ENCODE measurements at places on chromosomes 1 and 21.

DNA sequence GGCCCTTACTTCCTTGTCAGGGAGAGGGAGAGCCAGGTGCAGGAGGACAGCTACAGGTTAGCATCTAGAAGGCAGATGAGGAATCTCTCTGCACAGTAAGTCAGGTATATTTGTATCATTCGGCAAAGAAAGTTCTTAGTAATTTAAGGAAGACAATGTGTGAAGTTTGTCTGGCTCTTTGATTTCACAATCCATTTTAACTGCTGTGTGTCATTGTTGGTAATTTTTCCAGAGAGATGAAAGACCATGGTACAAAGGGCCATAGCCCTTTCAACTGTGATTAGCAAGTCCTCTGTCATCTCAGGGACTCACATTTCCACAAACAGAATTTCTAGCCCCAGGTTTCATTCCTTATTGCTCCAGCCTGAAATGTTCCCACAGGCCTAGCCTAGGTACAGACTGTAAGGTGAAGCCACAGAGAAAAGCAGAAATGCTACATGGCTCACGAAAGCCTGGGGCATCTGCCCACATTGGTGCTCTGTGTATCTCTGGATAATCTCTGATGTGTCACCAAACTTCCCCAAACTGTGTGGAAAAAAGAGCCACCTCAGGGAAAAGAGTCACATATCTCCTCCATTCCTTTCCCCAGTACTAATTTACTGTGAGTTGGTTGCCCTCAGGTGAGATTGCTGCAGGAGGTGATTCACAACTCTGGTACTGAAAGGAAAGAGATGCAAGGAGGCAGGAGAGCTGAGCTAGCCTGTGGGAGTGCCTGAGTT lies 70.6 kb downstream of the SYT6 start:
- DNase-seq, result peak; percentile 54

DNA sequence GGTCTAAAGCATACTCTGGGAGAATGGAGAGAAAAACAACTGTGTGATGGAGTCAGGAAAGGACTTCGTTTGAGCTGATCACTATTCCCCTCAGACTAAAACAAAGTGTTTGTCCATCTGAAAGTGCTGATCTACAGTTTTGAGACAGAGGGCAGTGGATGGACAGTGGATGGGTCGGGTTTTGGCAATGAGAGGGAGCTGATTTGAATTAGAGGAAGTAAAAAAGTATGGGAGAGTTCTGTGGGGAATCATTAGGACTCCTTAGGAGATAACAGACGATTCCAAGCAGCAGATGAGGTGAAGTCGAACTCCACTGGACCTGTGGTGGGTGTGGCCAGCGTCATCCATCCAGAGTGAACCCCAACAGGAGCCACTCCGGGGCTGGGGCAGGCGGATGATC lies 62.3 kb downstream of the PTGS2 start:
- DNase-seq, result no peak

GRCh38 chr1:18723206-18723605 lies 92.6 kb downstream of the PAX7 start:
- no peak for DNase-seq

- no peak for DNase-seq
These were observed 2.5 kb downstream of the ZCCHC17 start for GRCh38 chr1:31299365-31299764.

DNA sequence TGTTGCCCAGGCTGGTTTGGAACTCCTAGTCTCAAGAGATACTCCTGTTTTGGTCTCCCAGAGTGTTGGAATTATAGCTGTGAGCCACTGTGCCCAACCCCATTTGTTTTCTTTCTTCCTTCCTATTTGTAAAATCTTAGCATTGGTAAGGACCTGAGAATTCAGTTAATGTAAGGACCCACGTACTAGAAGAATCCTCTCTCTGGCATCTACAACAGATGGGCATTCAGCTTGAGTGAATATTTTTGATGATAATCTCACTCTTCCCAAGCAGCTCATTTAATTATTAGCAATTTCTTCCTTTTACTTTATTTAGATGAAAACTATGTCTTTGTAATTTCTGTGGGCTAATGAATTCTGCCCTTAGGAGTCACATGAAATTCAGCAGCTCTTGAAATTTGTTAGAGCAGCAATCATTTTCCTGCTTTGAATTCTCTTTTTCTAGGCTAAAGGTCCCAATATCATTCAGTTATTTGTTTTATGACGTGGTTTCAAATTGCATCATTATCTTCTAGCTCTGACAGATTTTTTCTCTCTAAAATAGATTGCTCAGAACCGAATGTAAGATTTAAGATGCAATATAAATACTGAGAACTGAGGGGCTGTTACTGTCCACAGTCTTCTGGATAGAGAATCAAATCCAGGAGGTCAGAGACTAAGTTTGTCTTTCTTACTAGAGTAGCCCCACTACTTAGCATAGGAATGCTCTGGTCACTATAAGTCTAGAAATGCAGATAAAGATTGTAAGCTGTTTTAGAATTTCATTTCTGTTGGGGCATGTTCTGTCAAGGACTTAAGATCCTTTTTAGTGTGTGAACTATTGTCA lies 59.4 kb downstream of the EPB41 start:
- no peak for DNase-seq

- DNase-seq, result no peak
These were observed 81.7 kb upstream of the PGBD5 start for GRCh38 chr1:230507666-230508402.

DNA sequence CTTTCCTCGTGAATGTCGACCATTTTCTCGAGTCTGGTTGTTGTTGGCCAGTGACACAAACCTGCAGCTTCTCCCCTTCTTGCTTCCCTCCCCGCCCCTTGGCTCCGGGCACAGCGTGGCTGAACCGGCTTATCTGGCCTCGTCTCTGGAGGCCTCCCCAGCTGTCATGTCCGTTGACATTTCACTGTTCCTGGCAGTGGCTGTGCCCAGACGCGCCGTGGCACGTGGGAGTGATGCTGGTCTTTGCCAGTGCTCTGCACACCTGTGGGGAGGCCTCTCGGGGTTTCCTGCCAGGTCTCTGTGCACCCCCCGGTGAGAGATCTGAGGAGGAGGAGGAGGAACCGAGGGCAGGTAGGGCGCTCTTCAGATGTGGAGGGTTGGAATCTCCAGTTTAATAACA lies 23.7 kb downstream of the SKI start:
- no peak for DNase-seq

DNA sequence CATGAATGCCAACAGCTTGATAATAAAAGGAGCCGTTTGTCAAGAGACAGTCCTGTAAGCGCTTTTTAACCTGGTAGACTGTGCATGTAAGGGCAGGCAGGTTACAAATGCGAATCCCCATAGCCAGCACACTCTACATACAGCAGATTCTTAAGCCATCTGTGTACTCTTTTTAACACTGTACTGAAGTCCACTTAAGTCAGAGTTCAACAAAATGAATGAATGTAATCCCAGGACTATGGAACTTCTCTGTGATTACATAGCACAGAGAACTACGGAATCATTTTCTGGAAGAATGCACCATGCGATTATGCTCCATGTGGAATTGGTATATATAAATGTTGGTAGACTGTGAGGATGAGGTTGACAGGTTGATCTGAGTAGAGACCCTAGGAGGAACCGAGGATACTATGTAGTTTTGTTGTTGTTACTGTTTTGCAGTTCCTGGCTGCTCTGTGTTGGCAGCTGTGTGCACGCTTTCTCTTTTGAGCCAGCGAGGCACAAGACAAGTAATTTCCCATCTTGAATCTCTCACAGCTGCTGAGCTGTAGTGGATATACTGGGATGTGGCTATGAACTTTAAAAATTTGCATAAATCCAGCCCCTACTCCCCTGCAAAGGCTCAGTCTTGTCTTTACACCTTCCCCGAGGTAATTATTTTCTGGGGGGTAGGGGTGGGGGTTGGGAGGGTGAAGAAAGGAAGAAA lies 21.9 kb downstream of the LRRC8D start:
- DNase-seq, result no peak

DNA sequence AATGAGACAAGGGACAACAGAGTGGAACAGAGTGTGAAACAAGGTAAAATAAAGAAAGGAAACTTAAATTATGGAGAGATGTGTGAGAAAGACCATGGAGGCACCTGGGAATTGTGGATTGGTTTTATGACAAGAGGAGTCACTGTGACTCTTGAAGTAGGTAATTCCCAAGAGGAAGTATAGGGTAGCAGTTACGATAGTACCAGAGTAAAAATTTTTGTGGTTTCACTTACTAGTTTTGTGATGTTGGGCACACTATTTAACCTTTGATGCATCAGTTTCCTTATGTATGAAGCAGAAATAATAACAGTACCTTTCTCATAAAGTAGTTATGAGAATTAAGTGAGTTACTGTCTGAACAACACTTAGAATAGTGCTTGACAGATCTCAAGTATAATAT lies 267.9 kb upstream of the DPYD start:
- no peak for DNase-seq

DNA sequence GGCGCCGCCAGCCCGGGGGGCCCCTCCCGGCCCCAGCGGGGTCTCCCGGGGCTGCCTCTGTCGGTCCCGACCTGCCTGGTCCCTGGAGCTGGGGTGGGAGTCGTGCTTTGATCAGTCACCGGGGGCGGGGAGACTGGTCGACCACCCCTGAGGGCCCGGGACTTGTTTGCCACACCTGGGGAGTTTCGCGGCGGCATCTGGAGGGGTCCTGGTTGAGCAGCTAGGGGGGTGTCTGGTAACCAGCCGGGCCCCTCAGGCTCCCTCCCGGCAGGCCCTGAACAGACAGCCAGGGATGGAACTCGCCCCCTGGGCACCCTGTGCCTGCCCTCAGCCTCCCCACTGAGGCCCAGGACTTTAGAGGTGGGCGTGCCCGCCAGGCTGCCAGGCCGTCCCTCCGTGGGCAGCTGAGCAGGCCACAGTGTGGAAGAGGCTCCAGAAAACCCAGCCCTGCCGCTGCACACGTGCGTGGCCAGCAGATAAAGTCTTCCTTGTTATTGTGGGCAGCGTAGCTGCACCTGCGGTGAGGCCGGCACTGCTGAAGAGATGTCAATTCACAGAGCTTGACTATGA lies 13.3 kb upstream of the SAMD11 start:
- no peak for DNase-seq

GRCh38 chr1:235938709-235939479 lies 72.2 kb upstream of the LYST start:
- DNase-seq, result no peak

DNA sequence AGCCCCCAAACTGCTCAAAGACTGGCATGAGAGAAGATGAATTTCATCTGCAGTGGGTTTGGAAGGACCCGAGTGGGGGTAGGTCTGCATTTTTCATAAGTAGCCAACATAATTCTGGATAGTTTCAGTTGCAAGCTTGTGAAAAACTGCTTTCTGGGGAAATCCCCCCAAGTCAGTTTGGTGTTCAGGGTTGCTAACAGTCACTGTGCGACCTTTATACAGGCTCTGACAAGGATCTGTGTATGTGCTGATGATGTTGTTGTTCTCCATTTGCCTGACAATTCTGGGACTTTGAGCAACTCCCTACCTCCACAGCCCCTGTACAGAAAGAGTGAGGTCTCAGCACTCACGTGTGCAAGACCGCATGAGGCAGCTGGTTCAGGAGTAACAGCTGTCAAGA lies 87.9 kb downstream of the SUSD4 start:
- DNase-seq, result no peak

DNA sequence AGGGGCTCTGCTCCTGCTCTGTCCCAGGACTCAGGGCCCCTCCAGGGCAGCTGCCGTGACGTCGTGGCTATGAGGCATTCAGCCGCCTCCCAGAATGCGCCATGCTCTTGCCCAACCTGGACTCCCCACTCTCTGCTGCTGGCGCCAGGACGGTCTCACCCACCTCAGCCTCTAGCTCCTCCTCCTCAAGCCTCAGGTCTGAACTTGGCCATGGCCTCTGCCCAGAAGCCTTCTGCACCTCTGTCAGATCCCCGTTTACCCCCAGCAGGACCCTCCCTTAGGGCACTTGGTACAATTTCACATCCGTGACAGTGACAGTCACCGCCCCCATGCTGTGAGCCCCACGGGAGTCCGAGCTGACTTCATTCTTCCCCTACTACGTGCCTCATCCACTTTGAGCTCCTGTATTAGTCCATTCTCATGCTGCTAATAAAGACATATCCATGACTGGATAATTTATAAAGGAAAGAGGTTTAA lies 4.9 kb downstream of the CSTB start:
- DNase-seq, result no peak

DNA sequence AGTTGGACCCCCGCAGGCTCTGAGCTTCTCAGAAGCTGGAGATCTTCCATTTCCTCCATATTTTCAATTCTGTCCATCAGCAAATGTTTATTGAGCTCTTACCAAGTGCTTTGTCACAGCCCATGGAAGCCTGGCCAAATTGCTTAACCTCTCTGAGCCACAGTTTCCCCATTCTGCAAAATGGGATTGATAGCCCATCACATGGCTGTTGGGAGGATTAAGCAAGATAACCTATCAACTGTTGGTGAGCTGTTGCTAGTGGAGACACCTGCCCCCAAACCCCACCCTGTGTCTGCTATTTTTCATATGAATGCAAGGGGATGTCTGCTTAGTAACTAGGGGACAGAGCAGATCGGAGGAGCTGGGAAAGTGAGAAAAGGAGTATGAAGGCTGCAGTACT lies 38.3 kb downstream of the CD34 start:
- DNase-seq, result no peak

DNA sequence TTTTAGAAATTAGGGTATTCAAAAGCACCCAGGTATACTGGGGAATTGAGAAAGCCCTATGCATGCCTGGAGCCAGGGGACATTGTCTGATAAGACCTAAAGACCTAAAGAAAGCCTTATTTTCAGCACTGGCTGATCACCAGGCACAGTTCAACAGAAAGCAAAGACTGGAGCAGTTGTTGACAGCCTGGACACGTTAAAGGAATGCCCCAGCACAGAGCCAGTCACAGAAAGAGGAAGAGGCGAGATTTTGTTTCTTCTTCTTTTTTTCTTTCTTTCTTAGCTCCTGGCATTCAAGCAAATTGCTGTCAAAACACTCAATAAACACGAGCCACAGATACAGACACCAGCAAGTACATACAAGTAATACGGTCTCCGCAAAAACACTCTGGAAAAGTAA lies 40.4 kb downstream of the RNF187 start:
- no peak for DNase-seq

DNA sequence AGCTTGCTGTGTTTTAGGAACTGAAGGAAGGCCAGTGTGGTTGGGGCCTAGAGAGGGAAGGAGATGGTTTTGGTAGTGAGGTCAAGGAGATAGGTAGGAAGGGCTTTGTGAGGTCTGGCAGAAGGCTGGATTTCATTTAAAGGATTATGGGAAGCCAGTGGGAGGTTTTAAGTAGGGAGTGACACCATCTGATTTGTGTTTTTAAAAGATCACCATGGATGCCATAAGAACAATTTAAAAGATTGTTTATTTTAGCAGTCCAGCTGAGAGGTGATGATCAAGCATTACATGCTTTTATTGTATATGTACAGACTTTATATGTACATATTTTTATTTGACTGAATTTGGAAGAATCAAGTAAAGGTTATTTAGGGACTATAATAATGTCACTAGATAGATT lies 26.4 kb downstream of the RGL1 start:
- no peak for DNase-seq

DNA sequence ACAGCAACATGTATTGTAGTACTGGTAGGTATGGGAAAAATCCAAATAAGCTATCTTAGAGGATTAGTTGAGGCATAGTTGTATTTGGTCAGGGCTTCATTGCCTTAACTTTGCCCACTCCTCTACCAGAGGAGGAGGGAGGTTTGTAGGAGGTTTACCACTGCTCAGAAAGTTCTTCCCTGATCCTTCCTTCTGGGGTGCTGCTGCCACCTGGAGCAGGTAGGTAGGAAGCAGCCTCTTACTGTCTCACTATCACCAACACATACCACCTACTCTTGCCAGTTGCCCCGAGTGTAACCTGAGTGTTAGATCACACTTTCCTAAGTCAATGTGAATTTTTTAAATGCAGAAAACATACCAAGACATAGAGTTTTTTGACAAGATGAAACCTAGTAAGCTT lies 24.1 kb upstream of the ZSWIM5 start:
- peak; percentile 72 for DNase-seq

Data from mesendoderm (in vitro differentiated cells).